MG63 (cell line): ENCODE measurements at places on chromosomes 4 and X. TPM values are rescaled to one million over a fixed set of nuclear protein-coding genes. Genes with fewer than 3 reads are reported as not detected.
A peak's percentile ranks its signal among the peaks of the same experiment; 100 is the strongest.

The KLHL13 gene
- total RNA-seq: 14.2 and 16.3 TPM in 2 replicates

The EDNRA gene
- 0.16 TPM in 1 of 2 replicates, not detected in the other for total RNA-seq

DNA sequence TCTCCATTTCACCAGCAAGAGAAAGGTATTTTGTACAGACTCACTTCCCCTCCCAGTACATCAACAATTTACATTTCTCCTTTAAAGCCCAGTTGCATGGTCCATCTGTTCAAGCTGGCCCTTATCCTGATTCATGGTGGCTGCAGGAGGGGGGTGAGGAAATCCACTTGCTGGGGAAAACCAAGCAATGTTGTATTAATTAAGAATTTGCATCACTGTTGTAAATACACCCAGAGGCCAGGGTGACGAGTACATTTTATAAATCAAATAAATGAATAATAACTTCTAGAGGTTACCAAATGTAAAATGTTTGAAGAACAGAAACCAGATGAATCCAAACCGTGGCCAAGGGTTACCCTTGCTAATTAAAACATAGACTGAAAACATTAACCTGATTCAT lies 395.9 kb upstream of the INTU start:
- DNase-seq: no peak

- DNase-seq: no peak
Measured at GRCh38 chrX:14873676-14874049, 442 bp downstream of the MOSPD2 start.

DNA sequence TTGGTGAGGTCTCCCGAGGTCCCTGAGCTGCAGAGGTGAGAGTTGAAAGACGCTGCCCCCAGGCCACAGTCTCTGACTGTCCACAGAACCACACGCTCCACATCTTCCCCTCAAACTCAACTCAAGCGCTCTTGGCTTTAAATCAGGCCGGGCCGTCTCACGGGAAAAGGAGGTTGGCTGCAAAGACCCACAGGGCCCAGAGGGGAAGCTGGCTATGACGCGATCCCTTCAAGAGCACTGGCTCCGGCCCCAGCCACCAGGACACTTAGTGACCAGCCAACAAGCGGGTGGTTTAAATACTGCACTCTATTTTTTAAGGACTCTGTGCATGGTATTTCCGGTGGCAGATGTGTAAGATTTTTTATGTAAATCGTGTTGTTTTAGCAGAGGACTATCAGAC lies 19.9 kb downstream of the LRPAP1 start:
- DNase-seq: no peak

The ERAS gene
- total RNA-seq: not detected in 2 replicates

The FHL1 gene
- total RNA-seq: 149 and 156 TPM in 2 replicates

- no peak for DNase-seq
Measured at GRCh38 chr4:75058486-75058885, 125.6 kb downstream of the PARM1 start.

DNA sequence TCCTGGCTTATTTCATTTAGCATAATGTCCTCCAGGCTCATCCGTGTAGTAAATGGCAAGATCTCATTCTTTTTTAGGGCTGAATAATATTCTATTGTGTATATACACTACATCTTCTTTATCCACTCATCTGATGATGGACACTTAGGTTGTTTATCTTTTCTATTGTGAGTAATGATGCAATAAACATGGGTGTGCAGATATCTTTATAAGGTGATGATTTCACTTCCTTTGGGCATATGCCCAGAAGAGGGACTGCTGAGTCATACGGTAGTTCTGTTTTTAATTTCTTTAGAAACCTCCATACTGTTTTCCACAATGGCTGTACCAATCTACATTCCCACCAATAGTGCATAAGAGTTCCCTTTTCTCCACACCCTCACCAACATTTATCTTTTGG lies 317.6 kb upstream of the CNKSR2 start:
- no peak for DNase-seq

DNA sequence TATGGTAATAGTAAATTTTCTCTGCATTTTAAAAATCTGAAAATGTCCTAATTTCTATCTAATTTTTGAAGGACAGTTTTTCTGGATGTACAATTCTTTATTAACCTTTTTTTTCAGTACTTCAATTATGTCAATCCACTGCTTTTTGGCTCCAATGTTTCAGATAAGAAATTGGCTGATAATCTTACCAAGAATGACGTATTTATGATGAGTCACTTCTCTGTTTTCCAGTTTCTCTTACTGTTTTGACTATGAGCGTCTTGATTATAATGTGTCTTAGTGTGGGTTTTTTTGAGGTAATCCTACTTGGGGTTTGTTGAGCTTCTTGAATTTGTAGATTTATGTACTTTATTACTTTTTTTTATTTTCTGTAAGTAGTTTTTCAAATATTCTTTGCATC lies 47.2 kb downstream of the UGT2B11 start:
- no peak for DNase-seq

- DNase-seq: no peak
Measured at GRCh38 chr4:43690116-43690515, 758.5 kb downstream of the KCTD8 start.

The WNK3 gene
- total RNA-seq: 0.07 TPM in 1 of 2 replicates, not detected in the other

DNA sequence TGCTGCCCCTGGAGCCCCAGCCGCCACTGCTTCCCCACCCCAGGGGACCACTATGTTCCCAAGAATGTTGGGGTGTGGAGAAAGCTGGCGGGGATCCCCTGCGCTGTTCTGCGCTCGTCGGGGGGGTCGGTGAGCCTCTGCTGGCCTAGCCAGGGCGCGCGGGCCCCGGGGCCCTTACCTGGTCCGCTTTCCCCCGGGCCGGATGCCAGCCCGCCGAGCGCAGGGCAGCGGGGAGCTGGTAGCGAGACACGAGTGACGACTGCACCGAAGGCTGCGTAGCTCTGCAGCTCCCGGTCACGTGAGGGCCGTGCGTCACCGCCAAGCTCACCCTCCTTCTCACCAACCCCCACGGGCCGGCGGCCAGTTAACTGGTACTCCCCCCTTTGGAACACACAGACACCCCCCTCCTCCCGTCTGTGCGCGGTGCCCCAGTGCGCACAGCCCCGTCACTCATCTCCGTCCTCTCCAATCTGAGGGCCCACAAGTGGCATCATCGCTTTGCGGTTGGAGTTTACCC lies at the start of gene BEX1:
BEX1 (minus strand) TSS at position 254 of the 517 bp plus-strand sequence. CDS start 897 bp downstream, outside the sequence.
- no peak for DNase-seq

DNA sequence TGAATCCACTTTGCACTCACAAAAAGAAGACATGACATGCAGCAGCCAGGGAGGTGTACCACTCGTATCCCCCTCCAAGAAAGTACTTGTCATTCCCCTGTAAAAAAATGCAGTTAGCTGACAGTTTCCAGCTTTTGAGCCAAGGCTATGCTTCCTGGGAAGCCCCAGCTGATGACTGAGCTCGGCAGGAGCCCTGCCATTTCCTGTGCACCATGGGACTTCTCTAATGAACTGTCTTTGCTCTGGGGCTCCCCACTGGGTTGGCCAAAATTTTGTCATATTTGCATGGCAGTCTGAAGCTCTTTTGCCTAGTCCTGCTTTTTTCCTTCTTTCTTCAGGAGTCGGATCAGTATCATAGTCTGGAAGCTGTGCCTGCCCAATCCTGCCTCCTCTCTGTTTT lies 104.5 kb upstream of the MAOA start:
- peak; percentile 33 for DNase-seq

GRCh38 chrX:91079342-91080114 lies 355.1 kb upstream of the PABPC5 start:
- no peak for DNase-seq

The ARHGEF38 gene
- total RNA-seq: not detected in 2 replicates

DNA sequence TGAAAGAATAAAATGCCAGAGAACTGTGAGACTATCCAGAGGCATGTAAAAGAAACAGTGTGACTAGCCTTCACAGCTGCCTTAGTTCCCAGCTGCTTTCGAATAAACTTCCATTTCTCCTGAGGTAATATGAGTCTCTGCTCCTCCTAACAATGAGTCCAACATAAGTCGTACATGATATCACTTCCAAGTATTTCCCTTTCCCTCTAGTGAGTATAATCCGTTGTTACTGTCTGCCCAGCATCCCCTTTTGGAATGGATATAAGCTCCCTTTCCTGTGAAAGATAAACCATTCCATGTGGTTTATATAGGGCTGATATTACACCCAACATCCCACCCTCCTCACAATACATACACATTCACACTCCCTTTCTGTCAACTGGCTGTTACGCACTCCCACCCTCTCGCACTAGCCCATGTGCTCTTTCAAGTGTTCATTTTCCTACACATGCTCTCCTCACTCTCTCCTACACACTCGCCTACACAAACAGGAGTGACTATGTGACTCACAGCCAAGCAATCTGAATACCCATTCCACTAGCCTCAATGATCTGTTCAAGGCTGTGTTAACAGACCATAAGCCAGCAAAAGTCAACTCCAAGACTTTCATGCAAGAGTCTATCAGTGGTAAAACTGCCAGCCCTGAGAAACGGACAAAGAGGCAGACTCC lies 5.0 kb downstream of the NAF1 start:
- peak; percentile 81 for DNase-seq

The PDE5A gene
- total RNA-seq: 46.2 and 78.6 TPM in 2 replicates

The HS6ST2 gene
- total RNA-seq: 1.3 and 5.5 TPM in 2 replicates

The MAGEE2 gene
- not detected in 2 replicates for total RNA-seq

- DNase-seq: no peak
Measured at GRCh38 chr4:110898290-110898689, 275.4 kb upstream of the PITX2 start.

GRCh38 chrX:143664302-143664701 lies 28.4 kb upstream of the SLITRK4 start:
- DNase-seq: no peak

GRCh38 chr4:39978904-39979303 lies 1.2 kb upstream of the PDS5A start:
- DNase-seq: no peak

GRCh38 chrX:123731258-123731986 lies 1.4 kb downstream of the THOC2 start:
- peak; percentile 24 for DNase-seq

- no peak for DNase-seq
Measured at GRCh38 chr4:87356832-87357526, 34.0 kb downstream of the HSD17B11 start.

- no peak for DNase-seq
Measured at GRCh38 chr4:40563401-40563800, 66.3 kb downstream of the RBM47 start.

GRCh38 chrX:38890963-38891362 lies 89.7 kb downstream of the MID1IP1 start:
- no peak for DNase-seq

The EDA gene
- total RNA-seq: 0.07 TPM in 1 of 2 replicates, not detected in the other

DNA sequence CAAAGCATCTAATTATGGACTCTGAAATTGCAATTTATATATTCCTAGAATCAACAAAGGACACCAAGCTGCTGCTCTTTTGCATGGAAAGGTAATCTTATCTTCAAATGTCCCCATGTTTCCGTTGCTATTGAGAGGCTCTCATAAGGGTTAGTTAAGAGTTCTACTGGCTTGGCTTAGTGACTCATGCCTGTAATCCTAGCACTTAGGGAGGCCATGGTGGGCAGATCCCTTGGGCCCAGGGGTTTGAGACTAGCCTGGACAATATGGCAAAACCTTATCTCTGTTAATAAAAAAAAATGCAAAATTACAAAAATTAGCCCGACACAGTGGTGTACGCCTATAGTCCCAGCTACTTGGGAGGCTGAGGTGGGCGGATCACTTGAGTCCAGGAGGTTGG lies 93.4 kb upstream of the RAPGEF2 start:
- no peak for DNase-seq

DNA sequence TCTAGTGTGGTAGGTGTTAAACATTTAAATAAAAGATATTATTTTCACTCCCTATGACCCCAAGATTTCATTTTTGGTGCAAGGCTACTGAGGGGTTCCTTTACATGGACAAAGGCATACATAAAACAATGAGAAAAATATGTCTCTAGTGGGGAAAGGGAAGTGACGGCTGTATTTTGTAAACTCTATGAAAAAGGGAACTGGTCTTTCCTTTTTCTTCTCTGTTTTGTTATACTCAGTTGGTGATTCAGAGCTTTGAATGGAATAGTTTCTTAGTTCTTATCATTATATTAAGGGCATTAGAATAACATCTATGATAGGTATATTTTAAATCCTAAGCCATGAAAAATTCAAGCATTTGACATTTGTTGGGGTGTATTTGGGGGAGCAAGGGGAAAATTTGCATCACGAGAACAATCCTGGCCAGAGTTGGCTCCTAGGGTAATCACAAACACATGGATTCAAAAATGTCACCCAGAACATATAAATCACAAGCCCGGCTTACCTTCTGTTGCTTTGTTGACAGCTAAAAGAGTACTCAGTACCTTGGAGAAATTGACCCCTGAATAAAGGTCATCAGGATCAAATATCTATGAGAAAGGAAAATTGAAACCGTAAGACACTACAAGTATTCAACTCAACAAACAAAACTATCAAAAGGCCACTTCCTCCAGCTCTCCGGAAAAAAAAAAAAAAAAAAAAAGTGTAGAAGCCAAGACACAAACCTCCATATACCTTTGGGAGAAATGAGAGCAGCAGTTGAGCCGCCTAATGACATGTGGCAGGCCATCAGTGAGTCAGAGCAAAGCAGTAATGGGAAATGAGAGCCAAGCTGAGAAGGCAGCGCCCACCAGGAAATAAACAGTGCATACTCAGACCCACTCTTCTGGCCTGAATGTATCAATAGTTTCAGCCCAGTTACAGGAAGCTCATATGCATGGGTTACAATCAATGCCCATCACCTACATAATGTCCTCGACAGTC lies 33.4 kb downstream of the ARHGEF6 start:
- DNase-seq: peak; percentile 5

GRCh38 chrX:23012636-23013035 lies 12.9 kb downstream of the DDX53 start:
- DNase-seq: no peak

GRCh38 chr4:70778888-70779422 lies 57.2 kb downstream of the RUFY3 start:
- no peak for DNase-seq

GRCh38 chrX:126815806-126816205 lies 3.7 kb upstream of the PRR32 start:
- no peak for DNase-seq

The CENPVL2 gene
- not detected in 2 replicates for total RNA-seq

- DNase-seq: peak; percentile 21
Measured at GRCh38 chr4:15653864-15654592, 1.1 kb downstream of the FBXL5 start.

GRCh38 chr4:37689353-37690095 lies 3.3 kb upstream of the RELL1 start:
- no peak for DNase-seq

The SPACA5 gene
- total RNA-seq: not detected in 2 replicates

GRCh38 chr4:143336781-143337599 lies at the start of gene GAB1:
GAB1 (plus strand) TSS chr4:143336876; CDS start chr4:143337189, 313 bp downstream.
- DNase-seq: peak; percentile 60

The WDR17 gene
- 0.23 and 5.8 TPM in 2 replicates for total RNA-seq

- DNase-seq: no peak
Measured at GRCh38 chr4:136484996-136485395, 1047.3 kb downstream of the PCDH18 start.

GRCh38 chr4:68748181-68748991 lies 67.4 kb upstream of the UGT2B10 start:
- DNase-seq: no peak

GRCh38 chr4:100540131-100540530 lies 22.3 kb upstream of the EMCN start:
- no peak for DNase-seq

The SPANXA2 gene
- total RNA-seq: not detected in 2 replicates

GRCh38 chrX:111585337-111585736 lies 73.9 kb downstream of the SERTM2 start:
- DNase-seq: no peak

GRCh38 chr4:105149771-105150170 lies 3.1 kb downstream of the TET2 start:
- no peak for DNase-seq

The AR gene
- 1.2 and 2.4 TPM in 2 replicates for total RNA-seq
